ENCODE measurements at places on chromosomes 12 and 14. TPM values are rescaled to one million over a fixed set of nuclear protein-coding genes. Genes with fewer than 3 reads are reported as not detected.

GRCh38 chr12:80233926-80234325, 134.6 kb downstream of the OTOGL start:
- no peak for DNase-seq

DNA sequence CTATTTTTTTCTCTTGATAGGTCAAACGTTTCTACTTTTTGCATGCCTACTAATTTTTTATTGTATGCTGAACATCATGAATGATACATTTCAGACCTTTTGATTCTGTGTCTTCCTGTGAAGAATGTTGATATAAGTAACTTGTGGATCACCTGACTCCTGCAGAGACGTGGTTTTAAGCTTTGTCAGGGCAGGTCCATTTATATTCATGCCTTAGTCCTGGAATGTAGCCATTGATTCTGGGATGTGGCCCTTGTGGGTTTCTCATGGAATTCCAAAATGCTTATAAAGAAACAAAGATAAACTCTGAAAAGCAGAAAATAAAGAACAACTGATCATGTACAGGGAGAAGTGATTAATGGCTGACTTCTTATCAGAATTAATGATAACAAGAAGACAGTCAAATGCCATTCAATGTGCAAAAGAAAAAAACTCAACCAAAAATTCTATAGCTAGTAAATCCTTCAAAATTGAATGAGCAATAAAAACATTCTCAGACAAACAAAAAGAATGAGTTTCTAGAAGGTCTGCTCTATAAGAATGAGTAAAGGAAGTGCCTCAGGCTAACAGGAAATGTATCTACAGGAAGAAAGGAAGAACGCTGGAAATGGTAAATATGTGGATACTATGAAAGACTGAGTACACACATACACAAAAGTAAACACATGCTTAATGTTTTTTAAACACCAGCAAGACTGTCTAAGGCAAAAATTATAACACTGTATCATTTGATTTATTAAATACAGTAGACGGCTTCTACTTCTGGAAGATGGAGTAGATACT, 284.8 kb upstream of the DIO3 start:
- no peak for DNase-seq

- DNase-seq: no peak
Measured at GRCh38 chr14:38330275-38330674, 74.4 kb upstream of the CLEC14A start.

DNA sequence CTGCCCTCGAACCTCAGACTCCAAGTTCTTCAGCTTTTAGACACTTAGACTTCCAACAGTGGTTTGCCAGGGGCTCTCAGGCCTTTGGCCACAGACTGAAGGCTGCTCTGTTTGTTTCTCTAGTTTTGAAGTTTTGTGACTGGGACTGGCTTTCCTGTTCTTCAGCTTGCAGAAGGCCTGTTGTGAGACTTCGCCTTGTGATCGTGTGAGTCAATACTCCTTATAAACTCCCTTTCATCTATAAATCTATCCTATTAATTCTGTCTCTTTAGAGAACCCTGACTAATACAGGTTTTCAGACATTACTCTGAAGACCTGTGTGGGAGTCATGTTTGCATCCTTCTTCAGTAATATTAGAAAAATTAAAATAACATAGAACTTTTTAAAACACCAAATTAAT, 289.1 kb downstream of the RMST start:
- DNase-seq: no peak

Gene SLC38A4
- 3.2 TPM for total RNA-seq

Gene AQP2
- total RNA-seq: not detected

Gene LGR5
- total RNA-seq: 5.0 TPM

Gene TAS2R20
- total RNA-seq: 1.2 TPM

Measured in colonic mucosa (tissue), 4 donors.